ENCODE measurements at places on chromosomes 12 and 14.
A peak's percentile ranks its signal among the peaks of the same experiment; 100 is the strongest.

GRCh38 chr14:106287506-106287905 is 761.1 kb downstream of the TMEM121 start:
- DNase-seq: no peak

DNA sequence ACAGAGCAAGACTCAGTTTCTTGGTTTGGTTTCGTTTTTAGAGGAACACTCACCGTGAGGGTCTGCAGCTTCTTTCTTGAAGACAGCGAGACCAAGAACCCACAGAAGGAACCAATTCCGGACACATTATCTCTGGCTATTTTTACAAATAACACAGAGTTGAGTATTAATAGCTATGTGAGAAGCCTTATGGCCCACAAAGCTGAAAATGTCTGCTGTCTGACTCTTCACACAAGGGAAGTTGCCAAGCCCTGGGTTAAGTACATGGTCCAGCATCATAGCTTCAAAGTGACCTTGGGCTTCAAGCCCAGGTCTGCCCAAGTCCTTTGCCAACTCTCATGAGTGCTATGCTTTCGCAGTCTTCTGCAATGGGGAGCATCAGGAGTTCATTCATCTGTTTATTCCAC is 2.6 kb upstream of the LGMN start:
- no peak for DNase-seq

DNA sequence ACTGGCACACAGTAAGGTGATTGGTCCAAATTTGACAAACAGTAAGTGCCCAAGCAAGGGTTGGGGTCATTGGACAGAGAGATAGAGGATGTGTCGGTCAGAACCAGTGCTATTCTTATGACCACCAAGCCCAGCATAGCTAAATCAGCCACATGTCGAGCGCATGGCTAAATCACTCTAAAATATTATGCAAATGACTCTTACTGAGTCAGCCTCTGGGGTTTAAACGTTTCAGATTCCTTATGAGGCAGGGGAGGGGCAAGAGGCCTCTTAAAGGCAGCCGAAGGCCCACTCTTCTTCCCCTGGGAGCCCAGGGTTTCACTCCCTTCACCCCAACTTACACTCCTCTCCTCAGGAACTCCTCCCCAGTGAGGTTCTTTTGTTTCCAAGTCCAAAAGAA is 603 bp upstream of the ENDOU start:
- no peak for DNase-seq

- DNase-seq: no peak
Observed at GRCh38 chr12:4270831-4271716, 2.5 kb upstream of the CCND2 start.

GRCh38 chr12:124727264-124727800 is 136.3 kb downstream of the SCARB1 start:
- peak; percentile 54 for DNase-seq
